ENCODE measurements at places on chromosomes 6 and 20.

DNA sequence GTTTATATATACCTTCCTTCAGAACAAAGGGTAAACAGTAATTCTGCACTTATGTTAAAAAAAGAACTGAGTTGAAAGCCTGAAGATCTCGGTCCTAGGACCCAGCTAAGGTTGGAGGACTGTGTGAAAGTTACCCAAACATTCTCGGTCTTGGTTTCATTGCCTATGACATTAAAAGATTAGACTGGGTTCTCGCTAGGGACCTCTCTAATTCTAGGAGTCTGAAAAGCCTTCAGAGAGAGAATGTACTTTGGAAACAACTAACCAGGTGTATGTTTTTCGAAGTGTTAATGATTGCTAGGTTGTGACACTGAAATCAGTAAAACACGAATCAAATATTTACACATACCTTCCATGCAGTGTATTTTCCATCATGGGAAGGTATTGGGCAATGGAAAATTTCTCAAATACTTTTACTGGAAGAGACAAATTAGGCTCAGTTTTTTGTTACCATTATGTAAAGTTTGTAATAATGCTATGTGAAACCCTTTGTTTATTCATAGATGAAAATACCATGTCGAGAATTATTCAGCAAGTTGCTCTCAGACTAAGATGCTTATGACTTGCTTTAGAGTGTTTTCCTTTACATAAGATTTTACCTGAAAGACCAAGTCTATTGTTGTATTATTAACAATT lies 113.7 kb upstream of the LOC128125822 start:
- no peak for DNase-seq

DNA sequence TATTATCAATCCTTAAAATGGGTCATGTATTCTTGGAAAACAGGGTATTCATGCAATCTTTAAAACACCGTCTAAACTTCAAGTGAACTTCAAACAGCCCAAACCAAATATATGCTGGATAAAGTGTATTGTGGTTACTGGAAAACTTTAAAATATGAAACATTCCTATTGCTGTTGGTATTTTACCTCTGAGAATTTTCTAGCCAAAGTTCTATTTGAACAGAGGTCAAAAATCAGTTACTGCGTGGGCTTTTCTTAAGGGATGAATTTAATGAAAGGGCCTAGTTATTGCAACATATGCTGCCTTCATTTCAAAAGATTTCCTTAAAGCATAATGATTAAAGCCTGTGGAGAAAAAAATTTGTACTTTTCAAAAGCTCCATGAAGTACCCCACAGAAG lies 436.0 kb downstream of the PLCB1 start:
- no peak for DNase-seq

DNA sequence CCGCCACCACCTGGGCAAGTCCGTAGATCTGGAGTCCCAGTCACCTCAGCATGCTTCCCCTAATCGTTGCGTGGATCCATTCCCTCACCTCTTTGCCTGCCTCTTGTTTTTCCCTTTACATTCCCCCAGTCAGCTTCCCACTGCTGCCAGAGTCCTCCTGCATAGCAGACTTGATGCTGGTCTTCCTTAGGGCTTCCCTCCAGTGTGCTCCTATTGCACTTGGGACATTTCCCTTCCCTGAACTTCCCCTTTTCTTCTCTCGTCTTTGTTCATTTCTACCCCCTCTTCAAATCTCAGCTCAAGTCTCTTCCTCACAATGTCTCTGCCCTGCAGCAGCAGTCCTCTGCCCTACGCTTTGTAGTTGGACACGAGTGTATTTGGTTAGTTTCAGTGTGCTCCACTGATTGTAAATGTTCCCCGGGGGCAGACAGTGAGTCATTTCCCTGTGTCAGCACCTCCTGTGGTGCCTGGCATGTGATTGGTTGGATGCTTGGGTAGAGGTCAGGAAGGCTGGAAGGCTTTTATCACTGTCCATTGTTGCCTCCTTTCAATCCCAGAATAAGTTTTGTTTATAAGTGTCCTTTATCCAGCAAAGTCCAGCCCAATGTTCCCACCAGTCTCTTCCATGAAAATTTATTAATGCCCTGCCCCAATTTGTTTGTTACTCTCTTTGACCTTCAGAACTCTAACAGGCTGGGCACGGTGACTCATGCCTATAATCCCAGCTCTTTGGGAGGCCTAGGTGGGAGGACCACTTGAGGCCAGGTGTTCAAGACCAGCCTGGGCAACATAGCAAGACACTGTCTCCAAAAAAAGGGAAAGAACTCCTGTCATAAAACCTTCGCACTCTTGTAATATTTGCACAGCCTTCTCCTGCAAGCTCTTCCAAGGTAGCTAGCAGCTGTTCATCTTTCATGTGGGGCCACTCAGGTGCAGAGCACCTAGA lies 38.3 kb downstream of the FAM120B start:
- DNase-seq = no peak

- DNase-seq = no peak
Observed at GRCh38 chr20:62965363-62965771, 12.9 kb downstream of the SLC17A9 start.

- no peak for DNase-seq
Observed at GRCh38 chr6:64507661-64508060, 872.1 kb downstream of the PHF3 start.

DNA sequence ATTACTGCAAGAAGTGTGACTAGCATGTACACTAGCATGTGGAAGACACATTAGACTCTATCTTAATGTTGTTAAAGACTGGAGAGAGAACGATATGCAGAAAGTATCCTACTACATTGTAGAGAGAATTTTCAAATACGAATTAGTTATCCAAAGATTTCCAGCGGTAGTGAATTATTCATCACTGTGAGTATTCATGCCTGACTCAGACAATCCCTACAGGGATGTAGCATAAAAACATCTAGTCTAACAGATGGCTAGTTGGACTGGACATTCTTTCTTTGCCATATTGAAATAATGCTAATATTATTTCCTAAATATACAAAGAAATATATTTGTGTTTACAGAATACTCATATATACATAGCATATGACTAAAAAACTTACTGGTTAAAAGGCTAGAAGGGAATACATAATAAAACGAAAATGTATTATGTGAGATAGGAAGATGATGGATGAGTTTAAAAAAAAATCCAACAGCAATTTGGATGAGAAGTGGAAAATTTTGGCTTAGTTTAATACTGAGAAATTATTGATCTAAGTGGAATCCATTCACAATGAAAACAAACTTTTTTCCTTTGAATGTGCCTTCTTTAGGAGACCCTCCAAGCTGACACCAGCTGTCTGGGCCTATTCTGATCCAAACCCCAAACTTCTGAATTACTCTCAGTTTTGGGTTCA lies 580.7 kb downstream of the RFPL4B start:
- DNase-seq = no peak

- no peak for DNase-seq
Observed at GRCh38 chr6:139468178-139468819, 93.9 kb upstream of the CITED2 start.
